ENCODE measurements at places on chromosomes 12 and 14. TPM values are rescaled to one million over a fixed set of nuclear protein-coding genes. Genes with fewer than 3 reads are reported as not detected.

Gene SDR9C7
- total RNA-seq: not detected

Gene HCAR2
- total RNA-seq: not detected

DNA sequence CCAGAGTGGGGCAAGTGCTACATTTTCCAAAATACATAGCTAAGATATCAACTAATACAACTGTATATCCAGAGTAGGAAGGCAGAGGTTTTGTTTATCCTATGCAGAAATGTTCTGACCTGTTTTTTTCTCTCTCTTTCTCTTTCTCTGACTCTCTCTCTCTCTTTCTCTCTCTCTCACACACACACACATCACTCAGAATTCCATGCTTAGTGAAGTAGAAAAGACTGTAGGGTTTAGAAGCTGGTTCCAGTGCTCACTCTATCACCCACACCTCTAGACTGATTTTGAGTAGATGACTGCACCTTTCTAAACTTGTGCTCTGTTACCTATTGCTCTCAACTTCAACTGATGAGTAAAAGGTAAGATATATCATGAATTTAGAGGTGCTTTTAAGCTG is 356.7 kb downstream of the LRIG3 start:
- peak; percentile 18 for DNase-seq

GRCh38 chr12:80709811-80710726 is 2.6 kb downstream of the MYF6 start:
- DNase-seq: peak; percentile 23

GRCh38 chr12:13870255-13870654 is 111.1 kb downstream of the GRIN2B start:
- DNase-seq: no peak

GRCh38 chr12:104643093-104643818 is 186.5 kb downstream of the CHST11 start:
- no peak for DNase-seq

DNA sequence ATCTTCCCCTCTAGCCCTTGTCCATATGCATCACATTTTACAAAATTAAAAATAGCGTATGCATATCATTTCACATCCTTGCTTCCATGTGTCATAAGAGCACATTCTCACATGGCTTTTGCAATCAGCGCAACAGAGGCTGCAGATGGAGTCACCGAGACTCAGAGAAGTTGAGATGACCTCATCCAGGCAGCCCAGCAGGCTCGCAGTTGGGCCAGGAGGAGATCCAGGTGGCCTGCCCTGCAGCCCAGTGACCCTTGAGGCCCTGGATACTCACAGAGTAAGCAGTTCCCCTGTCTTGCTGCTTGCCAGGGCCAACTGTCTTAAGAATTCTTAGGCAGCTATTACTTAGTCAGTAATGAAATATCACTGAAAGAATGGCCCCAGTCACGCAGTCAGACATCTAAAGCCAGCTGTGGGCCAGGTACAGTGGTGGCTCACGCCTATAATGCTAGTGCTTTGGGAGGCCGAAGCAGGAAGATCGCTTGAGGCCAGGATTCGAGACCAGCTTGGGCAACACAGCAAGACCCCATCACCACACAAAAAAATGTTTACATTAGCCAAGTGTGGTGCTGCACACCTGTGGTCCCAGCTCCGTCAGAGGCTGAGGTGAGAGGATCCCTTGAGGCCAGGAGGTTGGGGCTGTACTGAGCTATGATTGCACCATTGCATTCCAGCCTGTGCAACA is 9.1 kb downstream of the CAMKK2 start:
- DNase-seq: no peak

DNA sequence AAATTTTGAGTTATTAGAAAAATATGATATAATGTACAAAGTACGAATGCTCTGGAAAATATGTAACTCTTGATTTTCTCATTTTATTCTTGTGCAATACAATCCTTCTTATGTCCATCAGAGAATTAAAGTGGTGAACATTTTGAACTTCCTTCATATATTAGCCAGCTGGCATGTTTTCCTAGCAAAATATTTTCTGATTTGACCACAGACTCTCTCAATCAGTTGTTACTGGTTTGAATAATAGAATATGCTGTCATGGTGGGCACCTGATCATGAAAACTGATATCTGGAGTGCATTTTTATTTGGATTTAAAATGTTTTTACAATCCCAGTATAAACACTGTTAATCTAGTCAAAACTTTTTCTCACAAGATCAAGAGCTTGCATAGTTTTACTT is 24.2 kb downstream of the PARPBP start:
- no peak for DNase-seq

GRCh38 chr12:19236656-19237055 is 107.1 kb downstream of the PLEKHA5 start:
- no peak for DNase-seq

- DNase-seq: peak; percentile 32
These were observed 42.8 kb downstream of the PRMT8 start for GRCh38 chr12:3533703-3534386.

GRCh38 chr14:62409626-62410300 is 635.5 kb downstream of the KCNH5 start:
- DNase-seq: no peak

- peak; percentile 52 for DNase-seq
These were observed 62.4 kb downstream of the TMEM30B start for GRCh38 chr14:61218767-61219166.

DNA sequence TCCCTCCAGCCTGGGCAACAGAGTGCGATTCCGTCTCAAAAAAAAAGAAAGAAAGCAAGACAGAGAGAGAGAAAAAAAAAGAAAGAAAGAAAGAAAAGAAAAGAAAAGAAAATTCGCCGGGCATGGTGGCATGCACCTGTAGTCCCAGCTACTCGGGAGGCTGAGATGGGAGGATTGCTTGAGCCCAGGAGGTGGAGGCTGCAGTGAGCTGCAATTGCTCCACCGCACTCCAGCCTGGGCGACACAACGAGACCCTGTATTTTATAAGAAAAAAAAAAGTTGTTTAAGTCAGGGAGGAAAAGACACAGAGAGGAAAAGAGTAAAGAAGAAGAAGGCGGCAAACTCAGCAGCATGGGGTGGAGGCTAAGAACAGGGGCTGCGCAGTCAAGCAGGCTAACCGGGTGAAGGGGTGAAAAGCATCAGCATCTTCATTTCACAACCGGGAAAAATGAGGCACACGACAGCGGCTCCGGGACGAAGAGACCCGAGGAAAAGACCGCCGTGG is 557 bp upstream of the FICD start:
- no peak for DNase-seq
